ENCODE measurements at places on chromosomes 7 and 10.

DNA sequence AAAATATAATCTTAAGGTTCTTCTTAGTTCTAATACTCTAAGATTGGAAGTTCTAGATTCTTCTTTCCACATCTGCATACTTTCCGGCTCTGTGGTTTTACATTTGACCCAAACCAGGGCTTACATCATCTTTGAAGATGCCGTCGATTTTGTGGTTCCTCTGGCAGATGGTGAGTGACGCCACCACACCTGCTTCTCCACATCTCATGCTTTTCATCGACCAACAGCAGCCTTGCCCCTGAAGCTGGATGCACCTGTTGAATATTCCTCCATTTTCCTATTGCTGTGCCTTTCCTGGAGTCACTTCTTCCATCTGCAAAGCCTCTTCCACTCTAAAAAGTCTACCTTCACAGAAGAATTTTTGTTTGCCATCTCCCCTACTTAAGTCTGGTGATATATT lies 121.3 kb downstream of the PRKCQ start:
- DNase-seq = no peak

- DNase-seq = no peak
Measured at GRCh38 chr10:49666054-49666615, 13.3 kb upstream of the C10orf53 start.

- no peak for DNase-seq
Measured at GRCh38 chr10:70669732-70670317, 2.5 kb upstream of the ADAMTS14 start.

DNA sequence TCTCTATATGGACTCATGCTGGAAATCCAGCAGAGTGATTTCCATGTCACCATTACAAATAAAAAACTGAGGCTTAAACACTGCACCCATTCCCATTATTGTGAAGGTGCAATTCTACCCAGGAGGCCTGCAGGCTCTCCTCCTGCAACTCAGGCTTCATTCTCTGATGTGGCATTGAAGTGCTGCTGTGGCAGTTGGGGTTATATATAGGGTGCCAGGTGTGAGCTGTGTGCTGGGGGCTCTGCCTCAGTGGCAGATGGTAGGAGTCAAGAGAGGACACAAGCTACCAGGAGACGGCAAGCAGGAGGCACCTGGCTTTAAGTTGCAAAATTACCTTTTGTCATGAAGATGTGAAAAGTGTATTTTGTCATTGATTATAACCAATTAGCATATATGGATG lies 21.3 kb downstream of the ZNF107 start:
- DNase-seq = no peak

GRCh38 chr7:1735806-1736483 lies 65.9 kb downstream of the ELFN1 start:
- DNase-seq = no peak

GRCh38 chr10:128029731-128030369 lies 96.4 kb downstream of the MKI67 start:
- no peak for DNase-seq

DNA sequence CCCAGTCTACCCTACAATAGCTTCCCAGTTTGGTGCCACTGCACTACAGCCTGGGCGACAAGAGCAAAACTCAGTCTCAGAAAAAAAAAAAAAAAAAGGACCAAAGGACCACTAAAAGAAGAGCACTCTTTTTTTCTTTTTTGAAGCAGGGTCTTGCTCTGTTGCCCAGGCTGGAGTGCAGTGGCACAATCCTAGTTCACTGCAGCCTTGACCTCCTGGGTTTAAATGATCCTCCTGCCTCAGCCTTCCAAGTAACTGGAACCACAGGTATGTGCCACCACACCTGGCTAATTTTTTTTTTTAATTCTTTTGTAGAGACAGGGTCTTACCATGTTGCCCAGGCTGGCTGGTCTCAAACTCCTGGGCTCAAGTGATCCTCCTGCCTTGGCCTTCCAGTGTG lies 14.0 kb downstream of the PLAU start:
- DNase-seq = no peak

- no peak for DNase-seq
Measured at GRCh38 chr10:81953420-81953819, 78.4 kb downstream of the NRG3 start.

DNA sequence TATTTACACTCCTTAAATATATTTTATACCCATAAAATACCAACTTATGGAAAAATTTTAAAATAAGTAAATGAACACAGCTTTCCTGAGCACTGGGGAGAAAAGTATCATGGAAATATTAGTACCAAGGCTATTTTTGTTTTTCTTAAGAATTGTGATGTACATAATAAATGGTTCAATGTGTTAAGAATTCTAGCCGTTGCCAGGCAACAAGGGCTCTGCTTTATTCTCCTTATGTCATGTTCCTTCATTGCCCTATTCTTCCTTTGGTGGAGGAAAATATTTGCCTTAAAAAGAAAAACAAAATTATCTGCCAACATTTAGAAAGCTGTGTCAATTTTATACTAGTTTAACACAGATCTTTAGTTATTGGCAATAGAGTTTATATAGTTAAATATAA lies 2.6 kb upstream of the ZPBP start:
- DNase-seq = no peak

DNA sequence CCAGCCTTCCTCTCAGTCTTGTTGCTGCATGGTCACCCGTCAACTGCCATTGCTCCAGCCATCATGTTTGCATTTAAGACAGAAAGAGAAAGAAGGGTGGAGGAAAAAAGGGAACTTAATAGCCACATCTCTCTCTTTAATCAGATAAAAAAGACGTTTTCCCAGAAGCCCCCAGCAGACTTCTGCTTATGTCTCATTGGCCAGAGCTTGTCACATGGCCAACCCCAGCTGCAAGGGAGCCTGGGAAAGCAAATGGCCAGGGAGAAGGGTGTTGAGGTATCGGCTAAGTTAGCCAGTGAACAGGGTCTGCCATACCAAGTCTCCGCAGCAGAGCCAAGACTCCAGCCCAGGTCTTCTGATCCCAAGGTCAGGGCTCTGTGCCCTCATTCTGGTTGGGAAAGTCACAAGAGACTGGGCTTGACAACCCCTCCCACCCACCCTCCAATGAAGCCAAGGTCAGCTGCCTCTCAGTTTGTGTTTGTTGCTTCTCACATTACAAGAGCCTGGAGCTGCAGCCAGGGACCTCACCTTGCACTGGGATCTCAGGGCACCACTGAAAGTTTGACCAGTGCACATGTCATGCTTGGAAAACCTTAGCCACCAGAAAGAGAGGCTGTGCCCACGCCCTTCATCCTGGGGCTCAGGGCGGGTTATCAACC lies 80.3 kb upstream of the LYZL2 start:
- no peak for DNase-seq

GRCh38 chr7:101772508-101773211 lies 44.8 kb upstream of the CUX1 start:
- no peak for DNase-seq

- DNase-seq = no peak
Measured at GRCh38 chr7:84336766-84337165, 142.2 kb upstream of the SEMA3A start.

DNA sequence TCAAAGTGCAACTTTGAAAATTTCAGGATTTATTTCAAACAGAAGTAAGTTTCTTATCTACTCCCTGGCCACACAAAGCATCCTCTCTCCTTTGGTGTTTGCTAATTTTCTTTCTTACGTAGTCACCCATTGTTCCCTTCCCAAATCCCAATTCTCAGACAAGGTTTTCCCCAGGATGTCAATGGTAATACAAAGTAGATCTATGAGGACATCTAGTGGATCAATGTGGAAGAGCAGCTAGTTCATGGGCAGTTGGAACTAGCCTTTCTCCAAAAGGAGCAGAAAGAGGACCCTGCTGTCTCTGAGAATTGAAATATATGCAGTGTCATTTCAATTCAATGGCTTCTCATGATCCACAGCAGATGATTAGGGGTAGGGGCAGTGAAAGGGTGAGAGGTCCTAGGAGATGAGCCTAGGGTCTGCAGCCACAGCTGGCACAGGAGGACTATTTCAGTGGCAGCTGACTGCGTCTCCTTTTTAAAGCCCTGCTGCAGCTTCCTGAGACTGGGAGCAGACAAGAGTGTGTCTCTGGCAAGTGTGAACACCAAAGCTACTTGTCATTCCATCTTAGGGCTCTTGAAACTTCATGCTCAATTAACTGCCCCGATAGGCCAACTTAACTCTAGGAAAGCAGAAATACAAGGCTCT lies 632.6 kb downstream of the KCNMA1 start:
- peak; percentile 1 for DNase-seq

DNA sequence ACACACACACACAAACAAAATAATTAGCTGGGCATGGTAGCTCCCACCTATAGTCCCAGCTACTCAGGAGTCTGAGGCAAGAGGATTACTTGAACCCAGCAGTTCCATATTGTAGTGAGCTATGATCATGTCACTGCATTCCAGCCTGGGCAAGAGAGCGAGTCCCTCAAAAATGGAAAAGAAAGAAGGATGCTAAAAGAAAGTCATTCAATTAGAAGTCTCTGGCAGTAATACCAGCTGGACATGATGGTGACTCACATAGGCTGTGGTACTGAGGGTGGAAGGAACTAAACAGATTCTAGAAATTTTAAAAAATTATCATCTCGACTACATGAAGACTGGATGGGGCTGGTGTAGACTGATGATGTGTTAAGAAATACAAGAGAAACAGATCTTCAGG lies 385.3 kb downstream of the ETV1 start:
- no peak for DNase-seq

DNA sequence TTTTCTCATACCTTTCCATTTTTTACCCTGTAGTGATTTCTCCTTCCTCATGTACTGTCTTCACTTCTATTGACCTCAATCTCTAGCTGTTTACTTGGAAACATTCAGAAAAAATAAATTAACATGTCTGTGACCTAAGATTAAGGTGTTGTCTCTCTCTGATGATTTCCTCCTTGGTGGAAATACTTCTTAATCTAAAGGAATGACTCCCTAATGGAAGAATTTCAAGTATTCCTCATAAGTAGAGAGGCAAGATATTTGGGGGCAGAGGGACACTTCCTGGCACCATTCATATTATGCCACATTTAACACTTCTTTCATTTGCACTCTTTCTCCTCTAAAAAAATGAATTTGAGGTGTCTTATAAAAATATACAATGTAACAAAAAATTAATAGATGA lies 202.8 kb downstream of the NEBL start:
- DNase-seq = no peak

DNA sequence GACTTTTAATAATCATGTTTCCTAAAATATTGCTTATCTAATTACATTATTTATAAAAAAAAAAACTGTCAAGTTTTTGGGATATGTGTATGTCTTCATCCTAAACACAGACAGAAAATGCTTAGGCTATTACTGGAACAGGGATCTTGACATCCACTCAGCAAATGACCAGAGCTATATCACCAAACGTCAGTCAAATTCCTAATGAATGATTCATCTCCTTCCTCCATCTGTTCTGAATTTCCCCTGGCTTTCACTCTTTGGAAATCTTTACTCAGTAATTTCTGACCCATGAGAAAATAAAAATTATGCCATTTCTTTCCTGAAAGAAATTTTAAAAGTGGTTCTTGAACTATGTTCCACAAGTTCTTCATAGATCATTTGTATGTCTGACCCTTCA lies 552.4 kb upstream of the KCND2 start:
- no peak for DNase-seq

All from stimulated activated CD4-positive, alpha-beta T cell treated with anti-CD3 and anti-CD28 coated beads, Interleukin-1b, Interleukin-23, amount 100 ng/mL, for 4 hours (primary cell).